ENCODE measurements at places on chromosomes 16 and 17. TPM values are rescaled to one million over a fixed set of nuclear protein-coding genes. Genes with fewer than 3 reads are reported as not detected.

Gene SLC52A1
- not detected for total RNA-seq

DNA sequence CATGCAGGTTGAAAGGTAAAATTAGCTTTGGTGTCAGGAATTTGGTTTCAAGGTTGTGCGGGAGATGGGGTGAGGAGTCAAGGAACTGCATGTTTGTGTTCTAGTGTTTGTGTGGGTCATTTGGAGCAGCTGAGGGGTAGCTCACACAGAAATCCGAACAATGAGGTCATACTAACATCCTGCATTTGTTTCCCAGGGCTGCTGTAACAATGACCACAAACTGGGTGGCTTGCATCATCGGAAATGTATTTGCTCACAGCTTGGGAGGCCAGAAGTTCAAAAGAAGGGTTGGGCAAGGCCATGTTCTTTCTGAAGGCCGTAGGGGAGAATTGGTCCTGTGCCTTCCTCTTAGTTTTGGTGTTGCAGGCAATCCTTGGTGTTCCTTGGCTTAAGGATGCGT, 287.4 kb downstream of the HAPSTR1 start:
- no peaks in the 10 kb centered on the region for H3K4me1 ChIP-seq
- no peak overlapping the region for H3K27ac ChIP-seq
- H3K4me3 ChIP-seq, result no peak overlapping the region
- peaks cover 15% of the 10 kb centered on the region for H3K27me3 ChIP-seq
- DNase-seq, result no peak
- H3K36me3 ChIP-seq, result no peaks in the 10 kb centered on the region

Gene TBC1D3
- total RNA-seq, result not detected

- no peaks in the 10 kb centered on the region for H3K36me3 ChIP-seq
- no peak overlapping the region for H3K4me3 ChIP-seq
- no peak overlapping the region for H3K27ac ChIP-seq
- no peaks in the 10 kb centered on the region for H3K27me3 ChIP-seq
Measured at GRCh38 chr17:27760069-27760885, 40.1 kb downstream of the NOS2 start.

- no peak overlapping the region for H3K4me3 ChIP-seq
- H3K36me3 ChIP-seq, result peaks cover 10% of the 10 kb centered on the region
- H3K4me1 ChIP-seq, result peaks cover 30% of the 10 kb centered on the region
- peak; percentile 11 for DNase-seq
Measured at GRCh38 chr17:67531291-67531690, 154.2 kb downstream of the PITPNC1 start.

Gene CLEC18A
- total RNA-seq, result not detected

DNA sequence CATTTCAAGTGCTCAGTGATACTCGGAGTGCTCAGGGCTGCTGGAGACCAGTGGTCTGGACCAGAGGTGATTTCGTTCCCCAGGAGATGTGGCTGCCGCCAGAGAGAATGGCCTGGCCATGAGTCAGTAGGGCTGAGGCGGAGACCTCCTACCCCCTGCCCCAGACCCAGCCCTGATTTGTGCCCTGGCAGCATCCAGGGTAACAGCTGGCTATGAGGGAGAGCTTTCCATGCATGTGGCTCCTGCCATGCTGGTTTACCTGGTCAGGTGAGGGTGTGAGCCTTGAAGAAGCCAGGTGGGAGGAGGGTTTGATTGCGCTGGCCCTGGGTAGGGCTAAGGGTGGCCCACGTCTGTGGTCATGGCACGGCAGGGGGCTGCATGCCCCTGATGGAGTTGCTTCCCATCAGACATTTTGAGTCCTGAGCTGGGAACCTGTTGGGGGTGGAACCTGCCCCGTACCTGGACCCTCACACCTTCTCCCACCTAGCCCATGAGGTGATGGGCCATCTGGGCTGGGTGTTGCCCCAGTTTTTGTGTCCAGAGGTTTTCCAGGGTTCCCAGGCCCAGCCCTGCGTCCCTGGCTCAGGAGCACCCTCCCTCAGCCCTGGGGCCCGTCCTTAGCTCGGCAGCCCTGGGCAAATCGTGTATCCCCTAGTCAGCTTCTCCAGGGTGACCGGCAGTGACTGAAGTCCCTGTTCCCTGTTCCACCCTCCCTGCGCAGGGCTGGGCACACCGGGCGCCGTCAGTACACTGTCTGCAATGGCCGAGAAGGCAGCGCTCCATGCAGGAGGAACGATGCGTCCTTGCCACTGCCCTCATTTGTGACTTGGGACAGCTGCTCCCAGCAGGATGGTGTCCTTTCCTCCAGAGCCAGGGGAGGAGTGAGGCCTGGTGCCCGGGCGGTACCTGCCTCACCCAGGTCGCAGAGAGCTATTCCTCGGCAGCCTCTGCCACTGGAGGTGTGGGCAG, 9.0 kb upstream of the CSNK1D start:
- H3K4me3 ChIP-seq, result no peak overlapping the region
- no peaks in the 10 kb centered on the region for H3K36me3 ChIP-seq
- DNase-seq, result no peak
- H3K27me3 ChIP-seq, result no peaks in the 10 kb centered on the region

Gene PLXDC1
- total RNA-seq, result 0.54 TPM

GRCh38 chr16:23676924-23677480, 1.7 kb upstream of the PLK1 start:
- no peak overlapping the region for H3K4me3 ChIP-seq
- peaks cover 33% of the 10 kb centered on the region for H3K36me3 ChIP-seq
- no peaks in the 10 kb centered on the region for H3K27me3 ChIP-seq
- no peak for DNase-seq
- H3K27ac ChIP-seq, result no peak overlapping the region
- H3K4me1 ChIP-seq, result peaks cover 9% of the 10 kb centered on the region

- H3K4me1 ChIP-seq, result no peaks in the 10 kb centered on the region
- H3K27me3 ChIP-seq, result no peaks in the 10 kb centered on the region
- H3K27ac ChIP-seq, result no peak overlapping the region
- H3K4me3 ChIP-seq, result no peak overlapping the region
- no peaks in the 10 kb centered on the region for H3K36me3 ChIP-seq
Measured at GRCh38 chr16:72992142-72992601, 55.8 kb downstream of the ZFHX3 start.

Gene CHRNE
- 0.42 TPM for total RNA-seq

Gene NAGS
- total RNA-seq, result 1.1 TPM

Gene MT1B
- not detected for total RNA-seq

- H3K27ac ChIP-seq, result no peak overlapping the region
- H3K36me3 ChIP-seq, result no peaks in the 10 kb centered on the region
- H3K4me1 ChIP-seq, result peaks cover 5% of the 10 kb centered on the region
- H3K4me3 ChIP-seq, result no peak overlapping the region
- no peak for DNase-seq
- no peaks in the 10 kb centered on the region for H3K27me3 ChIP-seq
Measured at GRCh38 chr17:60792250-60792898, 114.7 kb downstream of the BCAS3 start.

Gene ASB16
- not detected for total RNA-seq

Gene EPX
- not detected for total RNA-seq

DNA sequence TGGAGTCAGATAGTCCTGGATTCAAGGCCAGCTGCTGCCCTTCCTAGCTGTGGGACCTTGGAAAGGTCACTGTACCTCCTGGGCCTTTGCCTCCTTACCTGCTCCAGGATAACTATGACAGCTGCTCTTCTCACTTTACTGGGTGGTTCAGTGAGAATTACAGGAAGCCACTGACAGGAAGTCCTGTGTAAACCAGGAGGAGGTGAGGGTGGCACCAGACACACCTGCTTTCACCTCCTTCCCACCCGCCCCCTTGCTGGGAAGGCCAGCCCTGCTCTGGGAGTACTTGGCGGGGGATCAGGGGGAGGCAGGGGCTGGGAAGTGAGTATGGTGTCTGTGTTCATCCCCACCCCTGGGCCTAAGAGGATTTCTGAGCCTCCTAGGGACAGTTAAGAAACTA, 42.6 kb downstream of the CPNE2 start:
- H3K36me3 ChIP-seq, result peaks cover 4% of the 10 kb centered on the region
- peak overlapping the region; percentile 66 for H3K4me3 ChIP-seq
- H3K27me3 ChIP-seq, result no peaks in the 10 kb centered on the region
- peaks cover 59% of the 10 kb centered on the region for H3K4me1 ChIP-seq
- DNase-seq, result no peak

DNA sequence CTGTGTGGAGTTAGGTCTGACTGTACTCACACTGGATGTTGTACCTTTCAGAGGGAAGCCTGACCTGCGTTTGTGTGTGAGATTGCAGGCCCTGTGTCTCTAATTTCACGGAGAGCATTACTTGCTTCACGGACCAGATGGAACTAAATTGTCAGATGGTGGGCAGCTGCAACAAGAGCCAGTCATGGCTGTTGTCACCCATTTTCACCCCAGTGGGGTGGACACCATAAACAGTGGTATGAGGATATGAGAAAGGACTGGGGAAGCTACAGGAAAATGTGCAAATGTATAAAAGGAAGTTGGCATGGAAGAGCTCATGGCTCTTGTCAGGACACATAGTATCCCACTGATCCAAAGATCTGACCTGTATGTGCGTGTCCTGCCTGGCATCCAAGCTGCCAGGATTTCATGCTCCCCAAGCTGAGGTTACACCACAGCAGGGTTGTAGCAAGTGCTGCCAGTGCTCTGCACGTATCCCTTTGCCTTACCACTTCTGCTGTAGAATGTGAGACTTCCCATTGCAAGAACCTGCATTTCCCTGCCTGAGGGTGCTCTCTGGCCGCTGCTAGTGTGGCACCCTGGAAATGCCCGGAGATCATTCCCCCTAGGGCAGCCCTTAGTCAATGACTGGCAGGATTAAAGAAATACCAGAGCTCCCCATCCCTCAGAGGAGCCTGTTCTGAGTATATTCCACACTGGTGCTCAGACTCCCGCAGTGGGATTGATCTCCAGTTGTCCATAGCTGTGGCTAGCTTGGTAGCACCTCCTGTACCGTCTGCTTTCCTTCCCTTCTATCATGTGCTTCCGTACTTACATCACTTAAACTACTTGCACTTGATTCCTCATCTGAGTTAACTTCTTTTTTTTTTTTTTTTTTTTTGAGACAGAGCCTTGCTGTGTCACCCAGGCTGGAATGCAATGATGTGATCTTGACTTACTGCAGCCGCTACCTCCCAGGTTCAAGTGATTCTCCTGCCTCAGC, 70.4 kb upstream of the TANC2 start:
- no peaks in the 10 kb centered on the region for H3K36me3 ChIP-seq
- H3K4me3 ChIP-seq, result no peak overlapping the region
- H3K4me1 ChIP-seq, result peaks cover 12% of the 10 kb centered on the region
- H3K27me3 ChIP-seq, result no peaks in the 10 kb centered on the region
- H3K27ac ChIP-seq, result no peak overlapping the region

GRCh38 chr17:42835732-42836131, 2.5 kb downstream of the PSME3 start:
- H3K27ac ChIP-seq, result no peak overlapping the region
- DNase-seq, result no peak
- H3K4me3 ChIP-seq, result no peak overlapping the region
- peaks cover 35% of the 10 kb centered on the region for H3K36me3 ChIP-seq
- H3K4me1 ChIP-seq, result peaks cover 21% of the 10 kb centered on the region
- no peaks in the 10 kb centered on the region for H3K27me3 ChIP-seq

GRCh38 chr17:65029605-65030336, 26.8 kb downstream of the GNA13 start:
- peaks cover 64% of the 10 kb centered on the region for H3K4me1 ChIP-seq
- peak overlapping the region; percentile 4 for H3K4me3 ChIP-seq
- H3K27ac ChIP-seq, result peak overlapping the region; percentile 71
- no peak for DNase-seq

GRCh38 chr17:40848583-40849235, 18.3 kb downstream of the KRT12 start:
- peaks cover 20% of the 10 kb centered on the region for H3K27me3 ChIP-seq
- H3K4me3 ChIP-seq, result no peak overlapping the region
- H3K27ac ChIP-seq, result no peak overlapping the region

- H3K4me3 ChIP-seq, result no peak overlapping the region
- H3K4me1 ChIP-seq, result peaks cover 26% of the 10 kb centered on the region
- peaks cover 7% of the 10 kb centered on the region for H3K36me3 ChIP-seq
- no peaks in the 10 kb centered on the region for H3K27me3 ChIP-seq
- no peak for DNase-seq
Measured at GRCh38 chr16:4409081-4409932, 7.1 kb downstream of the CORO7 start.

Gene CCR7
- 274 TPM for total RNA-seq

DNA sequence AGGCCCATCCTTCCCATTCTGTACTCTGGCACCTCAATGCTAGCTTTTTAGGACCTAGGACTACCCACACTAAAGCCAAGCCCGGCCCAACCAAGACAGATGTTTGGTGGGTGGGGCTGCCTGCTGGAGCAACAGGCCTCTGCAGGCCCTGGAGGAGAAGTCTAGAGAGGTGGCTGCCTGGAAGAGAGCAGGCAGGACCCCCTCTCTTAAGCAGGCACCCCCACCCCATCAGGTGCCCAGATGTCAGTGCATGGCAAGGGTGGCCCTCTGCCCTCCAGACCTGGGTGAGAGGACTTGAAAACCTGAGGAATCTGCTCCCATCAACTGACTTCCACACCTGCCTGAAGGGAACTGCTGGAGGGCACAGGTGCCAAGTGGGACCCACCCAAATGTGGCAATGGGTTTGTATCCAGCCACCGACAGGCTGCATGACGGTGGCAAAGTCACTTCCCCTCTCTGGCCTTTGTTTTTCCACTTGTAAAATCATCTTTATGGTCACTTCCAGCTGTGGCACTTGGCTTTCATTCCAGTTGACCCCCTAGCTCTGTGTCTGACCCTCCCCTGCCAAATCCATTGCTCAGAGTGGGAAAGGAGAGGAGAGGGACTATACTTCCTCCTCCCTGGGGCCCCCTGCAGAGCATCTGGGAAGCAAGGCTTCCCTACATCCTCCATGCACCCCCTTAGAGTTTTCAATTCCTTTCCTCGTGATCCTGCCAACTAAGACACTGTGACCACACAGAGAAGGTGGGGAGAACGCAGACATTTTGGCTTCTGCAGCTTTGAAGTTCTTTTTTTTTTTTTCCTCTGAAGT, 1.7 kb upstream of the STAT5A start:
- peaks cover 29% of the 10 kb centered on the region for H3K36me3 ChIP-seq
- peak overlapping the region; percentile 88 for H3K4me3 ChIP-seq
- DNase-seq, result no peak
- no peaks in the 10 kb centered on the region for H3K27me3 ChIP-seq
- peak overlapping the region; percentile 95 for H3K27ac ChIP-seq

GRCh38 chr17:18017958-18018357, 21.0 kb downstream of the ATPAF2 start:
- H3K27ac ChIP-seq, result no peak overlapping the region
- H3K4me1 ChIP-seq, result peaks cover 4% of the 10 kb centered on the region
- H3K36me3 ChIP-seq, result peaks cover 1% of the 10 kb centered on the region

DNA sequence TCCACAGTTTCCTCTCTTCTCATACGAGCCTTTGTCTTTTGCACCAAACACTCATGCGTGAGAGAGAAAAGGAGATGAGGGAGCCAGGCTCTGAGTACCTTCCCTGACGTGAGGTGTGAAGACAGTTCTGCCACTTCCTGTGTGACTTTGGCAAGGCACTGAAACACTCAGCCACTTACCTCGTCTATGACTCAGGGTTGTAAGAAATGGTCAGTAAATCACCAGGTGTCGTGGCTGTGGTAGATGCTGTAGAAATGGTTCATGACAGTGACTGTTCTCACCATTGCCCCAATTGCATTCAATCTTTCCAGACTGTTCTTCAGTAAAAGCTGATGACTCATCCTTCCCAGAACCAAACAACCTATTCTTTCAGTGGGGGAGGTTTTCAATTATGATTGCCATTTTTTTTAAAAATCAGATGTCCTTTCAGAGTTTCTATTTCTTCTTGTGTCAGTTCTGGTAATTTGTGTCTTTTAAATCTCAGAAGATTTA, 49.2 kb upstream of the CBFA2T3 start:
- peak overlapping the region; percentile 88 for H3K27ac ChIP-seq
- DNase-seq, result peak; percentile 65
- peaks cover 12% of the 10 kb centered on the region for H3K4me1 ChIP-seq
- peaks cover 7% of the 10 kb centered on the region for H3K27me3 ChIP-seq
